Breast epithelium (tissue), 4 donors: ENCODE measurements at places on chromosomes 3 and 15. TPM values are rescaled to one million over a fixed set of nuclear protein-coding genes. Genes with fewer than 3 reads are reported as not detected.

GRCh38 chr15:31297575-31298456 lies 28.8 kb upstream of the KLF13 start:
- DNase-seq: peak; percentile 28

GRCh38 chr3:154745122-154745521 lies 315.1 kb upstream of the GPR149 start:
- DNase-seq: no peak

Gene ITIH1
- total RNA-seq: not detected

DNA sequence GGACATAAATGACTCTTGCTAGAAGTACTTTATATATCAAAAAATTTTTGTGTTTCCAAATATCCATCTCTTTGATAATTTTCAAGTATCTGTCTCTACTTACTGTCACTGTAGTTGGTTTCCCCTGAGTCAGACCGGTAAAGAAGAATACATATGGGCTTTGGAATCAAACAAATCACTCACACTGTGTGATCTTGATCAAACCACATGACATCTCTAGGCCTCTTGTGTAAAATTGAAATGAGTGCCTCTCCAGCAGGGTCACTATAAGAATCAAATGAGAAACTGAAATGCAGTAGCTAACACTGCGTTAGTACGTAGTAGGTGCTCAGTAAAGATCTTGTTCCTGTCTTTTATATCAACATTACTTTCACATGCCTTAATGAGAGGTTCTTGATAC lies 314.6 kb upstream of the STT3B start:
- no peak for DNase-seq

- no peak for DNase-seq
Observed at GRCh38 chr3:3740061-3740460, 59.2 kb upstream of the LRRN1 start.

- peak; percentile 69 for DNase-seq
Observed at GRCh38 chr15:25850154-25851111, 12.7 kb downstream of the ATP10A start.

GRCh38 chr3:59506191-59506590 lies 456.4 kb upstream of the CFAP20DC start:
- DNase-seq: no peak
